Neural crest cell (in vitro differentiated cells): ENCODE measurements at places on chromosomes 11 and 22.

GRCh38 chr22:46145896-46146295 lies 4.4 kb upstream of the PPARA start:
- DNase-seq: no peak

GRCh38 chr11:32139896-32140520 lies 49.1 kb downstream of the RCN1 start:
- DNase-seq: no peak

- DNase-seq: no peak
Observed at GRCh38 chr11:14687943-14688627, 44.5 kb downstream of the PDE3B start.

DNA sequence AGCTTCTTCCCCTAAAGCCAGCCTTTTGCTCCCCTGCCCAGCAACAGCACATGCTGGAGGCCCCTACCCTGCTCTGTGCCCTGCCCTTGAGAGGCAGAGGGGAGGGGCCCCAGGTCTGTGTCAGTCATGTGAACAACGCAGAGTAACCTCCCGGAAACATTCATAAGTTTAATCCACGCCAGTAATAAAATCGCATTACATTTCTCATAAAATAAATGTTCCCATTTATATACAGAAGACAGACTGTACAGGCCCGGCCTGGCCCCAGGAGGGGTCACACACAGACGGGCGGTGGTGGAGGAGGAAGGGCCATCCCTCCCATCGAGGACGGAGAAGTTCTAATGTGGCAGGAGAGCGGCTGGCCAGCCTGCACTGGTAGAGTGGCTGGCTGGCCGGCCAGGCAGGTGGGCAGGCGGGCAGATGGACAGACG lies 39.5 kb downstream of the LMO1 start:
- no peak for DNase-seq

GRCh38 chr11:117026593-117027330 lies 71.5 kb downstream of the SIK3 start:
- no peak for DNase-seq

DNA sequence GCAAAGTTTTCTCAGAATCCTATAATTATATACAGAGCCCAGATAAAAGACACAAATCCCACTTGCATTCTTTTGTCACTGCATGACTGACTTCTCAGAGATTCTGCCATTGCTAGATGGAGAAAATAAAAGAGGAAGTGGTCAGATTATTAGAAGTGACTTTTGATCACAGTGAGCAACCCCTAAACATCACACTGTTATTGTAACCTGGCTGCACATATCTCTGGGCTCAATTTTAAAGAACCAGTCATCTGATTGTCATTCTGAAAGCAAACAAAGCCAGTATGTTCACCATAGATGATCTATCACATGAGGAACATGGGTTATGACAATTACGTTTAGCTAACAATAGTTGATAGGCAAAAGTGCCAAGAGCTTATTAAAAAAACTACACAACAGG lies 47.8 kb downstream of the COPB1 start:
- no peak for DNase-seq

GRCh38 chr11:115612046-115612730 lies 108.0 kb upstream of the CADM1 start:
- DNase-seq: no peak

GRCh38 chr11:70399681-70400112 lies 1.4 kb downstream of the CTTN start:
- no peak for DNase-seq
